ENCODE measurements at places on chromosomes 5 and 9.

GRCh38 chr9:27042476-27042875 lies 37.0 kb upstream of the LRRC19 start:
- no peak for DNase-seq

GRCh38 chr5:159174511-159175168 lies 34.7 kb downstream of the RNF145 start:
- no peak for DNase-seq

DNA sequence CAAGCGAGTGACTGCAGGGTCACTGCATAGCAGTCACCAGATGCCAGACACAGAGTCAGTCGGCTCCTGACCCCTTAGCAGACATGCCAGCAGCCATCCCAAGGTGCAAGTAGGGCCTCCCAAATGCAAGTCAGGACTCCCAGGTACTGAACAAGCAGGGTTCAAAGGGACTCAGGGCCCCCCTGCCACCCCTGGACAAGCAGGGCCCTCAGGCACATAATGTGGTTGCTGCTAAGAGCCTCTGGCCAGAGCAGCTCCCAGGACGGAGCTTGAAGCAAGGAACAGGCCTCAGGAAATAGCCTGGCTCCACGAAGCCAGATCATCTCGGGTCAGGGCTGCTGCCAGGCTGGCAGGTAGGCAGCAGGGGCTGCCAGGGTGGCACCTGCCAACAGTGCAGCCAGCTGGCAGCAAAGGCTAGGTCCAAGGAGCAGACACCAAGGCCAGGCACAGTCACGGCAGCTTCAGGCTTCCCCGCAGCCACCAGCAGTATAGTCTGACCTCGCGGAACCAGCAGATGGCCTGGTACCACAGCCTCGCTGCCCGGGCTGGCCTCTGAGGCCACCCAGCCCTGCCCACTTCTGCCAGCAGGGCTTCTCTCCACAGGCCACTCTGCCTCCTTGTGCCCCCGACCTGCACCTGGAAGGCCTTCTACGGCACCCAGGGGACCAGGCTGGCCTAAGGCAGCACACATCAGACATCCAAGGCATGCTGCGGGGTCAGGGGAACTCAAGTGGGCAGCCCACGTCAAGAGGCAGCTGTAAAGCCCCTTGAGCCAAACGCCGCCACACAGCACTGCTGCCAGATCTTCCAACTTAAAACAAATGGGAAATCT lies 7.4 kb downstream of the EEIG1 start:
- DNase-seq = no peak

- DNase-seq = no peak
Measured at GRCh38 chr5:170143091-170143490, 37.4 kb downstream of the FOXI1 start.

DNA sequence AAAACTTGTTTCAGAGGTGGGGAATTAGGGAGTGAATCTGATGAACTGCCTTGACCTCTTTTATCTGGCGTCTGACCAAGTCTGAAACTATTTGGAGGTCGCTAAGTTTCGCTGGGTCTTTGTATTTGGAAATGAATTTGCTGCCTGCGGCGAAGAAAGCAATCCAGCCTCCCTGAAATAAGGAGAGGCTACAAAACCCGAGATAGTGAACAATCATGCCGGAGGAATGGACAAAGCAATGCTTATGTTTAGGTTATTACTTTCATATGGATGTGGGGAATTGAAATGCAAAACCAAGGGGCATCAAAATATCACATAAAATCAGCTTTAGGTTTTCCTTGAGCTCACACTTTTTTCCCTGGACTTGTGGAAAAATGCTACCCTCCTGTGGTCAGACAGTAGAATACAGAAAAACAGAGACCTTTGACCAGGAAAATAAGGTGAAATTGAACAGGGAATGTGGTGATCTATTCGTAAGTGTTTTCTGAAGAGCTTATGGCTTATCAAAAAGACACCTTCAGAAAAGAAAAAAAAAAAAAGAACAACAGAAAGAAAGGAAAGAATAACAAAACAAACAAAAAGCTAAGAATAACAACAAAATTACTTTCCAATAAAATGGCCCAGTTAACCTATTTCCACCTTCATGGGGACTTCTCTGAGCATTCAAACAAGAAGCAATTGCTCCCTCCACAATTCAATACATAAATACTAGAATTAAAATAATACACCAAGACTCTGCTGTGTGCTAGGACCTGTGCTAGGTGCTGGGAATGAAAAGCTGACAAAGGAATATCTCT lies 68.6 kb upstream of the DPYSL3 start:
- peak; percentile 72 for DNase-seq

- DNase-seq = no peak
Measured at GRCh38 chr5:173399851-173400250, 71.6 kb upstream of the STC2 start.

DNA sequence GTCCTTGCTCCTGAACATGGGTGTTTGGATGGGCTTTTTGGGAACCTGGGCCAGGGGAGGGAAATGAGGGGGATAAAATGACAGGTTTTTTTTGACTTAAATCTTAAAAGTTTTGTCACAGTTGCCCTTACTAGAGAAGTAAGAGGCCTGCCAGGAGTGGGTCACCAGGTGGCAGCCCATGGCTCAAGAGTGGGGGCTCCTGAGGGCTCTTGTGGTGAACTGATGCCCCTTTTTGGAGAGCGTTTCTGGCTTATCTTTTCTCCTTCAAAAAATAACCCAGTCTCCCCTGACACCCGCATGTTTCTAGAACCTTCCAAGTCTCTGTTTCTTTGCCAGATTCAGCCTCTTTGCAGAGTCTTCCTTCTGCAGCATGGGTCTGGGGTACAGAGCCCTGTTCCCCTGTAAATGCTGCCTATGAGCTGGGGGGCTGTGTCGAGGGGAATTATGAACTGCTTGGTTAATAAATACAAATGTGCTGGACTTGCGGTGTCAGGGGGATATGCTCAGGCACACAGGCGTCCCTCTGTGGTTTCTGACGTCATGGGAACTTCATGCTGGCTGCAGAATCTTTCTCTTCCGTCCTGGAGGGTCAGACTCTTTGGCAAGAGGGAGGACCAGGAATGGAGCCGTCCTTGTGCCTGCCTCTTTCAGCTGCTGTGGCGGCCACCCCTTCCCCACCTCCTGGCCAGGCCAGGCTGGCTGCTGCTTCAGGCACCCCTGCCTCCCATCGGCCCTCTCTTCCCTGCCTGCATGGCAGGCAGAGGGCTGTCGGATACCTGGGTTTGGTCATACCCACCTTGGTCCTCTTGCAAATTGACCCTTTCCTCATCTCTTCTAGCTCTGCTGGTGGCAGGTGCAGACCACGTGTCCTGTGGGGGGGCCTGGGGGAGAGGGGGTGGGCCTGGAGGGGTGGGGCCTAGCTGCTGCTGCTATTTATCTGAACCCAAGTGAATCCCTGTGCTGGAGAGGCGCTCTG lies 30.1 kb downstream of the PTPA start:
- peak; percentile 94 for DNase-seq

GRCh38 chr9:82302968-82303655 lies 314.5 kb downstream of the SPATA31D1 start:
- DNase-seq = no peak

GRCh38 chr5:154302161-154302560 lies 111.6 kb downstream of the GALNT10 start:
- DNase-seq = no peak

- DNase-seq = peak; percentile 52
Measured at GRCh38 chr5:17132444-17133083, 84.9 kb upstream of the BASP1 start.

DNA sequence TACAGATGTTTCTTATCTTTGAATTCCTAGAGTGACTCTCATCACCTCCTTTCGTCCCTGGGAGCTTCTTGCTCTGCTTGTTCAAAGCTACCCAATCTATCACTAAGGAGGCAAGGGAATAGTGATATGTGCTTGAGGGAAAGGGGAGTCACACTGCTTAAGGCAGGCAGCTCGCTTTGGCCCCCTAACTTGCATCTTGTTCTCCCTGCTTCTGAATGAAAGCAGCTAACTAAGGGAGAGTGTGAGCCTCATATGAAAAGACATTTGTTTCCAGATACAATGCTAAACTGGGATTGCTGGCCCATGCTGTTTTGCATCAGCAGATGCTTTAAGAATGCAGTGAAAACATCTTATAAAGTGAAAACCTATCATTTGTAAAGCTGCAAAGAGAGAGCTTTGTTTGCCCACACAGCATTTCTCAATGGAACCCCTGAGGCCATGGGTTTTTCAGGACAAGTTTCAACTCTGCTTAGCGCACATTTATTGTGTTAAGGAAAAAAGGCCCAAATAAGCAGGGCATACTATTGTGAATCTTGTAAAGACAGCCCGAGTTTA lies 367.9 kb upstream of the ADAMTSL1 start:
- no peak for DNase-seq

DNA sequence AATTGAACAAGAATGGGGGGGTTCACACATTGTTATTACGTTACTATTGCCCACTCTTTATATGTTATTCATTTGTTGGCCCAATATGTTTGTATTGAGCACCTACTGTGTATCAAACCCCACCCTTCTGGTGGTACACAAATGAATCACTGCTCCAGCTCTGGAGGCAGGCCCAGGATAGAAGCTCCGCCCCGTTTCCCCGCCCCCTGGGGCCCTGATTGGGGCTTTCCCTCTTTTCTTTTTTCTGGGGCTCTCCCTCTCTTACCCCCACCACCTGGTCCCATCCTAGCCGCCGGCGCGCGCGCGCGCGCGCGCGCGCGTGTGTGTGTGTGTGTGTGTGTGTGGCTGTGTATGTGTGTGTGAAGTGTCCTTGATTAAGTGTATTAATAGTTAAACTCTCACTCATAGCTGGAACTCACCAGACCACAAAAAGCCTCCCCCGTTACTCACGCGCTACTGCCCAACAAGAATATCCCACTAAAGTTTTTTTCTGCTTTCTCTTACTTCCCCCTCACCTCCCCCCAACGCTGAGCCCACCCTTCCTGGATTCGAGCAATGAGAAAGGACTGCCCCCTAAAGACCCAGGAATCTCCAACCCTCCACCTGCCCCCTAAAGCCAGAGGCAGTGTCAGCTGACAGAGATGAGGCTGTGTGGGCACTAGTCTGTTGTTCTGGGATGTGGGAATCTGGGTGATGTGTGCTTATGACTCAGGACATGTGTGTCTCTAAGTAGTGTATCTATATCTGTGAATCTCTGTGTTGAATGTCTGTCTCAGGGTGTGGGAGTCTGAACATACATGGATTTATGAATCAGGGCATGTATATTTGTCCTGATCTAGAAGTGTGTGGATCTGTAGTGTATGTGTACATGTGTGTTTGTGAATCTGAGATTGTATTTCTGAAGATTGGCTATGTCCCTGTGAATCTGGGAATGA lies 4.0 kb downstream of the CXXC5 start:
- peak; percentile 89 for DNase-seq

GRCh38 chr9:981491-981898 lies 5.0 kb downstream of the DMRT3 start:
- no peak for DNase-seq

DNA sequence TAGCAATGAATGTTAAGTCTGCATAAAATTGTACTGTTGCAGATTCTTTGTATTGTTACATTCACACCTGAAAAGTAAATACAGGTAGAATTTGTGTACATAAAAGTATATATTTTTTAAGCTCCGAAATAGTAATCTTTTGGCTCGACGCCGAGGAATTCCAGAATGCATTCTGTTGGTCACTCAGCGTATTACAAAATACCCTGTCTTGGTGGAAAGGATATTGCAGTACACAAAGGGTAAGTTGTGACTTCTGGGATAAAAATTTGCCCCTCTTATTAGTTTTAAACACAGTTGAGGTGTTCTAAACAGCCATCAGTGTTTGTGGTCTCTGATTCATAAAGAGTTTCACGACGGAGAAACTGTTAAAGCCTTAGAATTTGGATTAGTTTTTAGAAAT lies 257.6 kb downstream of the ARHGEF28 start:
- DNase-seq = peak; percentile 8

- no peak for DNase-seq
Measured at GRCh38 chr9:76115396-76115795, 224.9 kb downstream of the PCSK5 start.

All from EL (cell line).